ENCODE measurements at places on chromosomes 3 and 15.

GRCh38 chr3:78221796-78222195 lies 1181.9 kb downstream of the ROBO2 start:
- no peak for DNase-seq

- DNase-seq, result no peak
Observed at GRCh38 chr3:162019817-162020216, 523.2 kb downstream of the OTOL1 start.

GRCh38 chr15:61299075-61299763 lies 70.1 kb upstream of the RORA start:
- DNase-seq, result peak; percentile 78

DNA sequence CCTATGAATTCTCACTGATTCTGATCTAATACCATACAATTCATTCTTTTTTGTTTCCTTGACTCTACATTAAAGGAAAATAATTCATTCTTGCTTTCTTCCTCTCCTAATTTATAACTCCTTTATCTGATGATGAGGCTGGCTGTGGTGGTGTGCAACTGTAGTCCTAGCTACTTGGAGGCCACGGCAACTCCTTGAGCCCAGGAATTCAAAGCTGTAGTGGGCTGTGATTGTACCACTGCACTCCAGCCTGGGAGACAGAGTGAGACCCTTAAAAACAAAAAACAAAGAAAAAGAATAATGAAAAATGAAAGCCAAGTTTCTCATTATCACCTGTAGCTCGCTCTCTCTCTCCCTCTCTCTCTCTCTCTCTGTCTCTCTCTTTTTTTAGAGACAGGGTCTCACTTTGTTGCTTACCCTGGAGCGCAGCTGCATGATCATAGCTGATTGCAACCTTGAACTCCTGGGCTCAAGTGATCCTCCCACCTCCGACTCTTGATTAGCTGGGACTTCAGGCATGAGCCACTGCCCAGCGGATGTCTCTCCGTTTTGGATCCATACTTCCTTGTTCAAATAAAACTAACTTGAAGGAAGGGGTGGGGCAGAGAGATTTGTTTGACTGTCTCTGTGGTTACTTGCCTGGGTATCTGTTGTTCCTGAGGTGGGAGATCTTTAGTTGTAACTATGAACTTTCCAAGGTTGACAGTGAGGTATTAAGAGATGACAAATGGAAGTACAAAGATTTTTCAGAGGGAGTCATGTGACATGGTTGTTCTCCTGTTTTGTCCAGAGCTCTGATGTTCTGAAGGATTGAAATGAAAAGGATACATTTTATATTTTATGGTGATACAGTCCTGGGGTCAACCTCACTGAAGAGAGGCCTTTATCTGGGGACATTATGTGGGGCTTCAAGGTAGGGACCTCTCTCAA lies 46.9 kb downstream of the STARD9 start:
- DNase-seq, result no peak

GRCh38 chr3:100230710-100231109 lies 30.1 kb upstream of the TBC1D23 start:
- no peak for DNase-seq

- DNase-seq, result peak; percentile 97
Observed at GRCh38 chr3:52237657-52238172, 1.2 kb downstream of the TWF2 start.

GRCh38 chr15:100909989-100910955 lies 8.9 kb upstream of the LRRK1 start:
- DNase-seq, result no peak

- DNase-seq, result no peak
Observed at GRCh38 chr3:159165961-159166360, 364.1 kb downstream of the MFSD1 start.

DNA sequence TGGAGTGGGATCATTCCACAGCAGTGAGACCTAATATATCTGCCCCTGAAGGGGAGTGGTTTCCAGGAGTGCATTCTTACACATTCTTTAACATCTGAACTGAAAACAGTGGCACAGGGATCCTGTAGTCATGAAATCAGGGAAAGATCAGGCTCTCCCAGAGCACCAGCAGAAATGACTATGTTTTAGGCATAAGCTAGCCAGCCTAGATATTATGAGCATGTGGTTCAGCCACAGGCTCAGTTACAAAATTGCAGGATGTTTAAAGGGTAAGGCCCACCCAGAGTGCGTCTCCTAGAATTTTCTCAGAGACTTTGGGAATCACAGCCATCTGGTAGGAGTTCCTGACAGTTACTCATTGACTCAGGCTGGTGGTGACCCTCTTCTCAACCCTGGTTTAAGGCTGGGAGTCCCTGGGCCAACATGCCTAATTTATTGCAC lies 20.9 kb downstream of the FSTL1 start:
- DNase-seq, result no peak

GRCh38 chr3:149954812-149955211 lies 15.9 kb downstream of the PFN2 start:
- DNase-seq, result no peak

GRCh38 chr15:35444557-35445204 lies 101.3 kb downstream of the DPH6 start:
- no peak for DNase-seq

DNA sequence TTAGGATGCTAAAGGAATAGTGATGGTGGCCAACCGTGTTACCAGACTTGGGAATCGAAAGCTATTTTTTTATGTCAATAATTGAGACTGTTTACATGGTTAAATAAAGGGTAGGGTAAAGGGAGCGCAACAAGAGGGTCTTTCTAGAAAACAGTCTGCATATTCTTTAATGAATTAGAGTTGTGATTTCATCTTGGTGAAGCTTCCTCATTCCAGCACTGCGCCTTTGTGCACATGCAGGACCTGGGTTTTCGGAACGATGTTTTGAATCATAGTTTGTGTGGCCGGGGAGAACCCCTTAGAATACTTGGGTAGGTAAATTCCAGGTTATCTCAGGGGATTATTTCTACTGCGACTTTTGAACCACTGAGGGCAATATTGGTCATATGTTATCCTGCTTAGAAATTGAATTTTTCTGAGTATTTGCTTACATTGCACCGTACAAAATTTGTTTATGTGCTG lies 1.3 kb downstream of the PIK3CA start:
- DNase-seq, result no peak

DNA sequence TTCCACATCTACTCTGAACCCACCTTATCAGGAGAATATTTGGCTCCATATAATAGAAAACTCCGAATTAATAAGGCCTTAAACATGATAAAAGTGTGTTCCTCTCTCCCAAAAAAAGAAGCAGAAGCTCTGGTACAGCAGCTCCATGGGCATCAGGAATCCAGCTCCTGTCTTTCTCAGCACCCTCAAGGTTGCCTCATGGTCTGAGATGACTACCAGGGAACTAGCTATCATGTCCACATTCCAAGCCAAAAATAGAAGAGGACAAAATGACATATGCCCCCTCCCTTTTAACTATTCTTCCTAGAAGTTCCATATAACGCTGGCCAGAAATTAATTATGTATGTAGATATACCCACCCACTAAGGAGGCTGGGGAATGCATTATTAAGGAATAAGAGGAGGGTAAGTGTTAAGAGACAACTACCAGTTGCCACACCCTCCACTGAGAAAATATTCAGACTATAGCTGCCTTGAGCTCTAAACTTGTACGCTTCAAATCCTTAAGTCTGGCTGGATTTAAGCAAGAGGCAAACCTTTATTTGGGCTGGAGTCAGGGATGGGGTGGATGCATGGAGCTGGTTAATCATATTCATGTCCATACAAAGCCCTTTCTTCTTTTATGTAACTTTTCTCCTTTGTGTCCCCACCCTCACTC lies 35.8 kb upstream of the CTDSPL start:
- DNase-seq, result no peak

GRCh38 chr3:55402886-55403609 lies 84.1 kb downstream of the WNT5A start:
- no peak for DNase-seq

GRCh38 chr15:73341886-73342600 lies 26.7 kb downstream of the HCN4 start:
- no peak for DNase-seq

DNA sequence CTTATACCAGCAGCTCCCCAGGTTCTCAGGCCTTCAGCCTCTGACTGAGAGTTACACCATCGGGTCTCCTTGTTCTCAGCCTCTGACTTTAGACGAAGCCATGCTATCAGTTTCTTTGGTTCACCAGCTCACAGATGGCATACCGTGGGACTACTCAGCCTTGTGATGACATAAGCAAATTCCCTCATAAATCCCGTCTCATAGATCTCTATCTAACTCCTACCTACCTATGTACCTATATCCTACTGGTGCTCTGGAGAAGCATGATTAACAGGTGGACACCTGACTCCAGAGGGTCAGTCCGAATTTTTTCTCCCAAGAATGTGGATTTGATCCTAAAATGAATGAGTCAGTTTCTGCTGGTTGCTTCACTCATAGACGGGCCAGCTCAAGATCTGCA lies 59.1 kb upstream of the CDV3 start:
- no peak for DNase-seq

DNA sequence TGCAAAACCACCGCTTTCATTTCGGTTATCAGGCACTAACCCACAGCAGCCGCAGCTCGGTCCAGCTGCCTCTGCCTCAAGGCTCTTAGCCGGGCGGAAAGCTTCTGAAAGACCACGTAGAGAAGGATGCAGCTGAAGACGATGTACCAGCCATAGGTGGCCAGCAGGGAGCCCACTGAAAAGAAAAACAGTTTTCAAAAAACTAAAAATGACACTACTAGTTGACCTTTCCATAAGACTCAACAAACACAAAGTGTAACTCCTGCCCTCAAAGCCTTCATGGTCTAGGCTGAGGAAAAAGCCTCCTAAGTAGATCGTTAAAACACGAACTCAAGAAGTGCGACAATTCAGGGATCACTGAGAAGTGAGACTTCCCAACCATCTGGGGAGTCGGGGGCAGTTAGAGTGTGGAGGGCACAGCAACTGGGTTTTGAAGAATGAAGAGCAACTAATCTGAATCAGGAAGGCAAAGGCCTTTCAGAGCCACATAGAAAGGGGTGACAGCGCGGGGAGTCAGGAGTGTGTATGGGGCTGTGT lies 716 bp downstream of the SELENOS start:
- DNase-seq, result no peak

- DNase-seq, result no peak
Observed at GRCh38 chr3:185024406-185024805, 128.5 kb downstream of the C3orf70 start.

DNA sequence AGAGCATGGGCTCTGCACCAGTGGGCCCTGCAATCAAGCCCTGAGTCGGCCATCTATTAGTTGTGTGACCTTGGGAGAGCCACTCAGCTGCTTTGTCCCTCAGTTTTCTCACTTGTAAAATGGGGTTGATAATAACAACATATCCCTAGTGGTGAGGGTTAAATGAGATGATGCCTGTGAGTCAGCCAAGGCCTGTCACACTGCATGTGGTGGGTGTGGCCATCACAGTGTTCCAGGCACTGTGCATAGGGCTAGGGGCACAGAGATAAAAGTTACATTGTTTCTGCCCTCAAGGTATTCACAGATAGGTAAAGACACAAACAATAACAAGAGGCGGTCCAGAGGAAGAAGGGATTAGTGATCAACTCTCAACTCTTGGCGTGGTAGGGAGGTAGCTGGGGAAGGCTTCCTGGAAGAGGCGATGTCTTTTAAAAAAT lies 19.5 kb downstream of the SMAD6 start:
- no peak for DNase-seq

- no peak for DNase-seq
Observed at GRCh38 chr15:76134537-76134936, 74.8 kb downstream of the TMEM266 start.

- DNase-seq, result no peak
Observed at GRCh38 chr3:187878772-187879518, 133.7 kb upstream of the BCL6 start.

DNA sequence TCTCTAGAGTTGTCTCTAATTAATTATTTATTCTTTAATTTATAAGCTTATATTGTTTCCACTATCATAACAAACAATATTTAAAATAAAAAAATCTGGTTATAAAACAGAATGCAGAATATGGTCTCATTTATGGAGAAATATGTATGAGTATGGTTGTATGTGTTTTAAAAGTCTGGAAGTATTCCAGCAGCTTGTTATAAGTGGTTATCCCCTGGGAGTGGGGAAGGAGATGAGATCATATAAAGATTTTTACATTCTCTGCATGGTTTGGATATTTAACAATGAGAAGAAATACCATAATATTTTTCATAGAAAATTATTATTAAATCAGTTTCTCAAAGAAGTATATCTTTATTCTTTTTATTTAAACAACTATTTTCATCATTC lies 135.4 kb upstream of the MB21D2 start:
- no peak for DNase-seq

GRCh38 chr3:109532257-109533216 lies 195.2 kb upstream of the DPPA4 start:
- no peak for DNase-seq

- DNase-seq, result no peak
Observed at GRCh38 chr3:19531426-19531825, 383.1 kb downstream of the KCNH8 start.

- DNase-seq, result no peak
Observed at GRCh38 chr15:64552281-64552948, 92.0 kb downstream of the ZNF609 start.

DNA sequence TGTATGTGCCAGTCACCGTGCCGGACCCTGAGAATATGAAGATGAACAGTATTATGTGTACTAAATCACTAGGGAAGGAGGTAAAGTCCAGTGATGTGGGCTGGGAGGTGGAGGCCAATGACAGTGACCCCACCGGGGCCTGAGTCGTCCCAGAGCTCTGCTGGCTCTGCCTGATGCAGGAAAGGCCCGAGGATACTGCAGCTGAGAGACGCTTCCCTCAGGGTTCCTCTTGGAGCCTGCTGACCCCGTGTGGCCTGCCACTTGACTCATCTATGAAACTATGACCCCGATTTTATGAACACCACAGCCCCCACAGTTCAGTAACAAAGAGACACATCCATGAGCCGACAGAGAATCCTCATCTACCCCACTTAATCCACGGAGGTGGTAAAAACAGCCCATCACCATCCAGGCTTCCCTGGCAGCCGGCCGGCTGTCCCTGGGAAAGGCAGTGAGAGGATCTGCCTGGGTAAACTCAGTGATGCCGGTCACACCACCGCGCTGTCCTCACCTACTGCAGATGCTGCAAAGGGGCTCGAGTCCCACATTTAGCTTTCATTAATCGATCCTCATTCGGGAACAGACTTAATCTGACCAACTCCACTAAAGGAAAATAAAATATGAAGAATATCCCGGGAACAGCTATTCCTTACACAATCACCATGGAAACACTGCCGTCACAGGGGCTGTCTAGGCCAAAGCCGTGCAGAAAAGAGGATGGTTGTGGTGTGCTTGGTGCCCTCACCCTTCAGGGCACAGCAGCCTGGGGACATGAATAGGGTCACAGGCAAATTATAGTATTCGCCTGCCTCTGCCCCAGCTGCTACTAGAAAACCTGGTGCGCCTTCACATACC lies 82.9 kb downstream of the ARRDC4 start:
- DNase-seq, result no peak

GRCh38 chr3:133394561-133395311 lies 5.1 kb upstream of the BFSP2 start:
- DNase-seq, result no peak
